ENCODE measurements at places on chromosomes 12 and 14. TPM values are rescaled to one million over a fixed set of nuclear protein-coding genes. Genes with fewer than 3 reads are reported as not detected.

- DNase-seq, result no peak
- H3K4me1 ChIP-seq, result no peaks in the 10 kb centered on the region
- no peaks in the 10 kb centered on the region for H3K36me3 ChIP-seq
- no peak overlapping the region for H3K4me3 ChIP-seq
- no peaks in the 10 kb centered on the region for H3K27me3 ChIP-seq
These were observed 141.0 kb downstream of the GRIP1 start for GRCh38 chr12:66537876-66538275.

- H3K4me3 ChIP-seq, result no peak overlapping the region
- H3K4me1 ChIP-seq, result no peaks in the 10 kb centered on the region
- H3K27ac ChIP-seq, result no peak overlapping the region
- DNase-seq, result no peak
These were observed 1241.4 kb upstream of the TMEM132C start for GRCh38 chr12:127025545-127025944.

- H3K27ac ChIP-seq, result no peak overlapping the region
- DNase-seq, result peak; percentile 13
- H3K4me1 ChIP-seq, result peaks cover 23% of the 10 kb centered on the region
- H3K4me3 ChIP-seq, result no peak overlapping the region
These were observed 91.4 kb downstream of the SETD3 start for GRCh38 chr14:99389174-99389826.

- no peak overlapping the region for H3K27ac ChIP-seq
- DNase-seq, result no peak
These were observed 72.6 kb downstream of the PDE6H start for GRCh38 chr12:15045451-15045850.

The PPFIA2 gene
- total RNA-seq, result not detected
